ENCODE measurements at places on chromosomes 11 and 22.

GRCh38 chr22:28934026-28934425, 50.7 kb downstream of the ZNRF3 start:
- no peak for DNase-seq

DNA sequence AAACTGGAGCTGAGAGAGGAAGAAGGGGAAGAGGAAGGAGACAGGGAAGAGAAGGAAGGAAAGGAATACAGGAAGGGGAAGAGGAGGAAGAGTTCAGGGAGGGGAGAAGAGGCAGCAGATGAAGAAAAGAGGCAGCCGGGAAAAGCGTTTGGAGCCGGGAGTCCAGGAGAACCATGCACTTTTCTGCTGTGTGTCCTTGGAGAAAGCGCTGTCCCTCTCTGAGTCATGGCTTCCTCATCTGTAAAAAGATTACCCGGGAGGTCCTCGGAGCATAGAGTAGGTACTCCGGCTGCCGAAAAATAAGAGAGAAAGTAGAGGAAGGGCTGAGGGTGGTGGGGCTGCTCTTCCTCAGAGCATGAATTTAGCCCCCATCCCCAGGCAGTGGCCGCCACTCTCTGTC, 226.9 kb downstream of the MN1 start:
- DNase-seq = no peak

DNA sequence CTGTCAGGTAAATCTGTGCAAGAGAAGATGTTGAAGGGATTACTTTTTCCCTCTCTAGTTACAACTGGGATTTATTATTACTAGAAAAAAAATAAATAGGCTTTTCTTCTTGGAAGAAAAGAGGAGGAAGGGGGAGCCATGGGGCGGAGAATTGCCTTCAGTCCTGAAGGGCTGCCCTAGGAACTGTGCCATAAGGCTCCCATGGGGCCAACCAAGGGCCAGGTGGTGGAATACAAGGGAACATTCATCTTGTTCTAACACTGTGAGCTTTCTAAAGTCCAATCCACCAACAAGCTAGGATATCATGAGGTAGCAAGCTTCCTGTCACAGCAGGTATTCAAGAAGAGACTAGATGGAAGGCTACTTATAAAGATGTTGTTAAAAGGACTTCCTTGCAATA, 24.8 kb upstream of the NRIP3 start:
- DNase-seq = no peak

DNA sequence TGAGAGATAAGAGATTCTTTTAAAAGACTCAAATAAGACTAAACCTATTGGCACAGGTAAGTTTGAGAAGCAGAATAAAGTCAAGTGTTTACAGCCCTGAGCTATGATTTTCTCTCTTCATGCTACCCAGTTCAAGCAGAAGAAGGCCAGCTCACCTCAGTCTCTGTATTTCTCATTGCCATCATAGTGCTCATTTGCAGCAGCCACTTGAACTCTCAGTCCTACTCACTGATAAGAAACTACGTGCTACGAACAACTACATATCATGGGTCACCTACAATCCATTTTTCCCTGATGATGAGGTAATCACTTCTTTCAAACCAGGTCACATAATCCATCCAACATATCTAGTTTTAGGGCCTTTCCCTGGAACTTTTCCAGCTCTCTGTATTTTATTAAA, 617.5 kb downstream of the JRKL start:
- DNase-seq = no peak

DNA sequence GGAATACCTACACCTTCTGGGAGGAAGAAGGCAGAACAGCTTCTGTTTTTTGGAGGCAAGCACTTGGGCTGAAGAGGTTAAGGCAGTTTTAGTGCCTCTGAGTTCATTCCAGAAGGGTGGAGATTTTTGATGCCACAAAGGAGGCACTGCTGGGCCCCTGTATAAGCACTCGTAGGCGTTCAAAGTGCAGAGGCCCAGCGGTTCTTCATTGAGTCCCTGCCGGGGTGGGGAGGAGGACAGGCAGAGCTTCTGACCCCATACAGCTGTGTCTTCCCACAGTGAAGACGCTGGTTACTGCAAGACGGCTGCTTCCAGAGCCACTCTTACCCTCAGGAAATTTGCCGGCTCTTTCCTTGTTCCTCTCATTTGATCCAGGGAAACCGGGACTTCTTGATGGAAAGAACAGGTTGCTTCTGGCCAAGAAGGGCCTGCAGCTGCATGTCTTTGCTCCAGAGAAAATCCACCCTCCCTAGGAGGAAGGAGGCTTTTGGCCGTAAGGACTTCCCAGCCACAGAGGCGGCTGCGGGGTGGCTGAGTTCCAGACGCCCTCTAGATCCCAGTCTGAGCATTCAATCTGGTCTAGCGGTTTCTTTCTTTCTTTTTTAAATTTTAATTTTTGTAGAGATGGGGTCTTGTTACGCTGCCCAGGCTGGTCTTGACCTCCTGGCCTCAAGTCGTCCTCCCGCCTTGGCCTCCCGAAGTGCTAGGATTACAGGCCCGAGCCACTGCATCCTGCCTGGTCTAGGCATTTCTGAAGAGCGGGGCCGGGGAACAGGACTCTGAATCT, 9.4 kb downstream of the ADAMTS15 start:
- DNase-seq = no peak

All from dorsolateral prefrontal cortex (tissue), 122 donors.